Stimulated activated CD8-positive, alpha-beta memory T cell treated with anti-CD3 and anti-CD28 coated beads, Interleukin-4, amount 100 ng/mL, for 1 hour (primary cell): ENCODE measurements at places on chromosomes 4 and X.

GRCh38 chr4:144709159-144709558 lies 63.2 kb downstream of the HHIP start:
- no peak for DNase-seq

DNA sequence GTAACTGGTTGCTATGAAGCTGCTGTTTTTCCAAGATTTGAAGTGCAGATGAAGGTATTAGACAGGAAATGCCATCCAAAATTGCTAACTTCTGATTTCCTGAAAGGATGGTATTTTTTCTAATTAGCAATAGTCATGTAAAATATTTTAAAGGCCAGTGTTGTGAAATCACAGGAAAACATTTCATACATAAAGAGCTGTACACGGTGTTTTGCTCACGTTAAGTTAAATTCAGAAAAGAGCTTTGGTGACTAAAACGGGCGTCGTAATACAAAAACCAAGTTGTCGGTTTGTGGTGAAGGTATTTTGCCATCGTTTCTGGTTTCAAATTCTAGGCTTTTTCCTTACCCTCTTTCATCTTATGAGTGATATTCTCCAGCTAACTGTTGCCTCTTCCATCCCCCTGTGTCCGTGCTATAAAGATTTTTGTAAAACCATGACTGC lies 39.8 kb downstream of the AFF1 start:
- no peak for DNase-seq

DNA sequence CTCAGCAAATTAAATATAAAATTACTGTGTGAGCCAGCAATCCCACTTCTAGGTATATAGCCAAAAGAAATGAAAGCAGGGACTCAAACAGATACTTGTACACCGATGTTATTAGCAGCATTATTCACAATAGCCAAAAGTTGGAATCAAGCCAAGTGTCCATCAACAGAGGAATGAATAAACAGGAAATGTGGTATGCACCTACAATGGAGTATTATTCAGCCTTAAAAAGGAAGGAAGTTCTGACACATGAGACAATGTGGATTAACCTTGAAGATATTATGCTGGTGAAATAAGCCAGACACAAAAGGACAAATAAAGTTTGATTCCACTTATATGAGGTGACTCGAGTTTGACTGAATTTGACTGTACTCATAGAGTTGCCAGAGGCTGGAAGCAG lies 108.3 kb upstream of the DUSP21 start:
- no peak for DNase-seq

DNA sequence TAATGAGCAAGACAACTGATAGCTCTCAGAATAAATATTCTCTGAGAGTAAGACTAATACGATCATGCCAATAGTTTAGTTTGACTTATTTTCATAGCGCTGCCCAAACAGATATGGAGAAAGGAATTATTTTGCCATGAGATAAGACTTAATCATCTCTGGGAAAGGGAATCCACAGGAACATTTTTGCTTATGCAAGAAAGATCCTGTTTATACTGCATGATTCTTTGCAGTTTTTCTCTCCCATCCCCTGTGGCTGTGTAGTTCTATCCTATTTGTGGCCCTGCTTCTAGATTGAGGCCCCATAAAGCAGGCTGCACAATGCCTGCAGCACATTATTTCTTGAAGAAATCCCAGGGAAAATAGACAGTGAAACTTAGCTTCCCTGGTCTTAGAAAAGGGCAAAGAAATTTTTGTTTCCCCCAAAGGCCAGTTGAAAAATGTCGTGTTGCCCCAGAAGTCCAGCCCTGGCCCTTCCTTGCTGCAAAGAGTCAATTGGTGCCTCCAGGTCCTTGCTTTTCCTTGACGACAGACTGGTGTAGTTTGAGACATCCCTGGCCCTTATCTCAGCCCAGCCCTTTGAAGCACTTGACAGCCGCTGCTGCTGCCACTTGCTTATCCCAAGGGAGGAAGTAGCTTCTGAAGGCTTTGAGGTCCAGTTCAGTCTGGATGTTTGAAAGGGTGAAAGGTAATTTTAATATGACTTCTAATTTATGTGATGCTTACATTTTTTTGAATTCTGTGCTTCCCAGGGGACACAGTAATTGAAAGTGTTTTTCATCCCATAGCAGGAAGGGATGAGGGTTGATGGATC lies 45.0 kb upstream of the SH3RF1 start:
- no peak for DNase-seq

DNA sequence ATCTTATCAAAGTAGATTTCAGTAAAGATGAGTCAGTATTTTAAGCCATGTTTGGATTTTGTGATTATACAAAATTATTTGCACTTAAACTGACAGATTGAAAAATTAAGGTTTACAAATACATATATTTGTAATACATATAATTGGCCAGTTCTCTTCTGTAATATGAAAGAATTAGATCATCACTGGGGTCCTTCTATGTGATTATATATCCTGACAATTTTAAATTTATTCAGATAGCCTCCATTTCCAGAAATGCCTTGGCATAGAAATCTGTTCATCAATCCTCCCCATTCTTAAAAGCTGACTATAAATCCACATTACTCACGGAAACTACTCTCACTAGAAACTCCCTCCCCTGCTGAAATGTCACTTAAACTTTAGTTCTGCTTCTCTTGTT lies 280.4 kb upstream of the ANXA10 start:
- no peak for DNase-seq

GRCh38 chr4:56434599-56435139 lies 746 bp downstream of the PPAT start:
- no peak for DNase-seq

GRCh38 chr4:15657366-15657765 lies 2.2 kb upstream of the FBXL5 start:
- DNase-seq: no peak

GRCh38 chrX:72081605-72082320 lies 50.0 kb downstream of the RTL5 start:
- no peak for DNase-seq
